ENCODE measurements at places on chromosomes 2 and 18. TPM values are rescaled to one million over a fixed set of nuclear protein-coding genes. Genes with fewer than 3 reads are reported as not detected.

Gene CD8B2
- 0.13 TPM for polyA plus RNA-seq

Gene NFE2L2
- polyA plus RNA-seq = 45.5 TPM

Gene ZNF521
- 4.9 TPM for polyA plus RNA-seq

Gene MYO3B
- not detected for polyA plus RNA-seq

Gene POTEI
- 0.03 TPM for polyA plus RNA-seq

Gene MAL
- 12.3 TPM for polyA plus RNA-seq

Gene CCDC121
- 2.2 TPM for polyA plus RNA-seq

Gene TMEM247
- not detected for polyA plus RNA-seq

Gene FASTKD2
- polyA plus RNA-seq = 18.5 TPM

Gene LYPD6
- 0.16 TPM for polyA plus RNA-seq

Gene MARCHF4
- polyA plus RNA-seq = 0.04 TPM

Gene HADHA
- polyA plus RNA-seq = 77.6 TPM

Gene ZSWIM2
- not detected for polyA plus RNA-seq

Gene MGAT4A
- polyA plus RNA-seq = 16.1 TPM

Gene LIMS3
- 0.55 TPM for polyA plus RNA-seq

Gene SIGLEC15
- polyA plus RNA-seq = 0.04 TPM

Gene CRYGC
- not detected for polyA plus RNA-seq

Gene WNT6
- 0.16 TPM for polyA plus RNA-seq

Gene NYAP2
- polyA plus RNA-seq = 0.20 TPM

All from lung (tissue), 17 donors.